T-helper 1 cell (primary cell): ENCODE measurements at places on chromosomes 7 and 10.

DNA sequence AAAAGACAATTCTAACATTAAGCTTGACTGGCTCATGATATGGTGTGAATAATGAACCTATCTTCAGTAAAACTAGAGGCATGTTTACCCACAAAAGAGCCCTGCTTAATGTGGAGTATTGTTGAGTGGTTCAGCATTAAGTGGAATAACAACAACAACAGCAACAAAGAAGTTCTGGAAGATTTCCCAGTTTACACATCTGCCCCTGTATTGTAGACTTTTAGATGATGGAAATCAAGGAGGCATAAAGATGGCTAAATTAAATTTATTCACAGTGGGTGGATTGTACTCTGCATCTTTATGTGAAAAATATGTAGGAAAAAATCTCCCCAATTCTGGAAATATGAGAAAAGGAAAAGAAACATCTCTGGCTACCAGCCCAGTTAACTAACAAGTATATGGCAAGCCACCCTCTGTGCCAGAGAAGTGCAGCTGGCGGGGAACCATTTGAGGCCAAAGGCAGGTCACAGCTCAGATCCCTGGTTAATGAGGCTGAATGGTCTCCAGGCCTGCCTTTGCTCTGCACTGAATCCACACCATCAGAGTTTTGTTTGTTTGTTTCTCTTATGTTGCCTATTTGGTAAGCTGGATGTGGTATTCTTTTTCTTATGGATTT lies 186.0 kb downstream of the SEMA3D start:
- DNase-seq, result no peak

DNA sequence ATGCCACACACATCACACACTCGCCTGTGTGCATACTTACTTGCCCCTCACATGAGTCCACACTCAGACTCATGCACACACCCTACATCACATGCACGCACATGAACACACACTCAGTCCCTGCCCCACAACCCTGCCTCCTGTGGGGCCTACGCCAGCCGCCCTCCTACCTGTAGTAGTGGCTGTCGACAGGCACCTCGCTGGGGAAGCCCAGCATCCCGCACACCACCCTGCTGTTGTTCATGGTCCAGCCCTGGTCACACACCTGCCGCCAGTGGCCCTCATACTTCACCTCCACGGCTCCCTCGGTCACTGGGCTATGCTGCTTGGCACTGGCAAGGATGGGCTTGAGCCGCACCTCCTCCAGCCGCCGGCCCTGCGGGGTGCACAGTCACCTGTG lies 7.2 kb downstream of the LOXL4 start:
- no peak for DNase-seq

DNA sequence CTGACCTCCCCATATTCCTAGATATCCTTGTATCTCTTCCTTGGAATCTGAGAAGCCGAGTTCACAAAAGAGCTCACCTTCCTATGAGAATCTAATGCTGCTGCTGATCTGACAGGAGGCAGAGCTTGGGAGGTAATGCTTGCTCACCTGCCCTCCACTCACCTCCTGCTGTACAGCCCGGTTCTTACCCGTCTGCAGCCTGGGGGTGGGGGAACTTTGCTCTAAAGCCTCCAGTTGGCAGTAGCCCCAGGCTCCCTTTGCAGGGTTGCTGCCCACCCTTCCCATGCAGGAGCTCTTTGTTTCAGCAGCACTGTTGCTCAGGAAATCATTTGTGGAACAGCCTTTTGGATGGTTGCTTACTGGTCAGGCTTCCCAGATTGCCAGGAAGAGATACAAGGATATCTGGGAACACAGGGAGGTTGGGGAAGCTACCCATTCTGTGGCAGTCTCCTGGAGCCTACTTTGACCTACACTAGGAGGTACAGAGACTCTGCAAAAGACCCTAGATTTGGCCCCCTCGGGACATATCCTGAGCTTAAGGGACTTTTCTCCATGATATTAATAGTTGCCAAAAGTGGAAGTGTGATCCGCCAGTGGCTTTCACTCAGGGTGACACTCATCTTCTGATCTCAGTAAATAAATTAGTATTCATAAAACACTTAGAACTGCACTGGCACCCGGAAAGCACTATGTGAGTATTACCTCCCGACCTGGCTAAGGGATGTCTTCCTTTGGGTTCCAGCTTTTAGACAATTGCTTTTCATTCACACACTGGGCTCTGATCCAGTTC lies 363.7 kb upstream of the PODXL start:
- DNase-seq, result no peak

DNA sequence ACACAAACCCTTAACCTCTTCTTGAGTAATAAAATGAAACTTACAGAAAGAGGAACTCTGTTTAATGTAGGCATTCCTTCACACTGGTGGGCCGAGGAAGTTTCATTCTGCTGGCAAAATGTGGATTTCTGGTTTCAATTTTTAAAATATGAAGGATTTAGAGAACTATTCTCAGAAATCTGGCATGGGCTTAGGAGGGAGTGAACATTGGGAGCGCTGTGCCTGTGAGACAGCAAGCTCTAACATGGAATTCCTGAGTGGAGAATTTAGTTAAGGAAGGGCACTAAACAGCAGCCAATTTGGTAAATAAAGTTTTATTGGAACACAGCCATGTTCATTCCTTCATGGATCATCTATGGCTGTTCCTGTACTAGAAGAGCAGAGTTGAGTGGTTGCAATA lies 751.8 kb upstream of the IGFBP3 start:
- DNase-seq, result no peak

GRCh38 chr7:156497776-156498509 lies 142.6 kb upstream of the RNF32 start:
- DNase-seq, result no peak

- DNase-seq, result no peak
Measured at GRCh38 chr7:47488201-47488968, 93.5 kb downstream of the TNS3 start.

DNA sequence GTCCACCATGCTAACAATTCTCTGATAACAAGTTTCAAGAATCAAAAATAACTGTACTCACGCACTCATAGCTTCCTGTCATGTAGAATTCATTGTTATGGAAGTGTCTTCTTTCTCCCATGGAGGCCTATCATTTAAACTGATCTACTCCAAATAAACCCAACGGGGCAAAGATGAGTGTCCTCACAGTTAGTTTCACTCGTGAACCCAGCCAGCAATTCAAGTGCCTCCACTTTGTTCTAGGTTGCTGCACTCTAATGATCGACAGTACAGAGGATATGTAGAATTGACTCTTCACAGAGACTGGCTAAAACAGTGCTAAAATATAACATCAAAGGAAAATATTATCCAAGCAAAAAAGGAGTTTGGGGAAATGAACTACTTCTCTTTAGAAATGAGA lies 111.4 kb downstream of the LRRN3 start:
- no peak for DNase-seq

- DNase-seq, result no peak
Measured at GRCh38 chr7:16055263-16055976, 365.9 kb downstream of the CRPPA start.

DNA sequence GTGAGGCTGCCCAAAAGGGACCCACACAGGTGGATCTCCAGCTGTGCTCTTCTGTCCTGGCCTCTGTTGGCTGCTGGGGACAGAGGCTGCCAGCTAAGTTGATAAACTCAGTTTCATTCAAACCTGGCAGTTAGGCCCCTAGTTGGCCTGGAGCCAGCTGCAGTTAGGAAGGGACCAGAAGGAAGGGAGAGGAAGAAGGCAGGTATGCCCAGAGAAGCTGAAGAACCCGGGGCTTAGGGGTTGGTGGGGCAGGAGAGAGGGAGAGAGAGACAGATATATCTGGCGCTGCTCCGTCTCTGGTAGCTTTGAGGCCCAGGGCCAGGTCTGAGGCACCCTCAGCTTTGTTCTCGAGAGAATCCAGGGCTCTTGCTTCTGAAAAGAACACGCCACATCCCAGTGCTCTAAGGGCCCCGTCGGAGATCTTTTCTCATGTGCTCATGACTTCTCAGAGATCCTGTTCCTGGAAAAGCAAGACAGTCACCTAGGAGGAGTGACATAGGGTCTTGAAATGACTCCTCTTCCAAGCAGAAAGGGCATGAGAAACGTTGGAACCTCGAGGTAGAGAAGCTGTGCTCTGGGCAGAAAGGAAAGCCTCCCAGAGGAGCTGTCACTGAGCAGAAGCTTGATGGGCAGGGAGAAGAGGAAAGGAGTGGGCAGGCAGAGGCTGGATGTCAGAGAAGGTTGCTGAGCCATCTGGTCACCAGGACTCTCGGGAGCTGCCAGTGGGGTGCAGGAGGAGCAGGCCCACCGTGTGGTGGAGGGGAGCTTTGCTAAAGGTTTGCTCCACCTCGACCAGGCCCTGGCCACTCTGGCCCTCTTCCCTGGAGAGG lies 153.6 kb downstream of the ARHGAP21 start:
- no peak for DNase-seq

DNA sequence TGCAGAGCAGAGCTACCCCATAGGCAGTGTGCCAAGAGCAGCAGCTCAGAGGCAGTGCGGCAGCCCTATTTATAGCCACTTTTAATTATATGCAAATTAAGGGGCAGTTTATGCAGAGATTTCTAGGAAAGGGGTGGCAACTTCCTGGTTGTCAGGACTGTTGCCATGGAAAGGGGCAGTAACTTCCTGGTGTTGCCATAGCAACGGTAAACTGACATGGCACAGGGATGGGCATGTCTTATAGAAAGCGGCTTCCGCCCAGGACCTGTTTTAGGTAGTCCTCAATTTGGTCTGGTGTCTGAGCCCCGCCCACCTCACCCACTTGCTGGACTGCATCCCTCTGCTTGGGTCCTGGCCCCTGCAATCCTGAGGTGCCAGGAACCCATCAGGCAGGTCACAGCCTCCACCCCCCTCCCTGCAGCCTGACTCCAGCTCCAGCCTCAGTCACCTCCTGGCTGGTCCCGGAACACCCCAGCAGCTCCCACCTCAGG lies 115.8 kb downstream of the TMEM130 start:
- no peak for DNase-seq

GRCh38 chr10:114714281-114714741 lies 56.2 kb upstream of the ABLIM1 start:
- no peak for DNase-seq

DNA sequence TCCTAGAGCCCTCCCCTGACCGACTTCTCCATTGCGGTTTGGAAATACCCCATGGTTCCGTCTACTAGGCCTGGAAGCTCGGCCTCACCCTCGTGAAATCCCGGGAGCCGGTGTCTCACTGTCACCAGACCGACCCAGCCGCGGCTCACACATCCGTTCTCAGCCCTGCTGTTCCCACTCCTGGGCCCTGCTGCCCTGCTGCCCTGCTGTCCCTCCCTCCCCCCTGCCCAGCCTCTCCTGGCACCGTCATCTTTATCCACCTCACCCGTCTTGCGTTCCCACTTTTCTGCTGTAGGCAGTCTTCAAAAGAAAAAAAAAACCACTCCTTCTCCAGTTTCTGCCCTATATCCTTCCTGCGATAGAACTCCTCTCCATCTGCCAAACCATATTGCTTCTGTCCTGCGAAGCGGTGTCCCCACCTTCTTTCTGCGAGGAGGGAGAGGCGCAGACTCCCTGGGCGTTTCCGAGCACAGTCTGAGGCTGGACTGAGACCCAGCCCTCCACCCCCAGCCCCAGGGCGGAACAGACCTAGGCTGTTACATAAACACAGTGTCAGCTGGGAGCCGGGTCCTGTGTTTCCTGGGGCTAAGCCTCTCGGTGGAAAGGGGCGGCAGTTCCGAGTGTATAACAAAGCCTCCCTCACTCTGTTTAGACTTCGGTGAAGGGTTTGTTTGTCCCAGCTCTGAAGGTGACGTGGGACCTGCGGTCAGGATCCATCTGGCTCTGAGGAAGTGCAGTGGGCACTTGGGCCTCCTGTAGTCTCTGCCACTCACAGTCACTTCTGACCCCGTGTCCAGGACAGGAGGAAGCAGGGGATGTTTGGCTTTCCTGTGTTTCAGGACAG lies 2.8 kb downstream of the AGAP3 start:
- no peak for DNase-seq
